ENCODE measurements at places on chromosomes 2 and 18. TPM values are rescaled to one million over a fixed set of nuclear protein-coding genes. Genes with fewer than 3 reads are reported as not detected.

MARCO gene
- 58.6 TPM for total RNA-seq

BMP10 gene
- total RNA-seq: not detected

LDLRAD4 gene
- total RNA-seq: 42.9 TPM

SLC4A5 gene
- 6.2 TPM for total RNA-seq

SNTG2 gene
- 7.4 TPM for total RNA-seq

DNA sequence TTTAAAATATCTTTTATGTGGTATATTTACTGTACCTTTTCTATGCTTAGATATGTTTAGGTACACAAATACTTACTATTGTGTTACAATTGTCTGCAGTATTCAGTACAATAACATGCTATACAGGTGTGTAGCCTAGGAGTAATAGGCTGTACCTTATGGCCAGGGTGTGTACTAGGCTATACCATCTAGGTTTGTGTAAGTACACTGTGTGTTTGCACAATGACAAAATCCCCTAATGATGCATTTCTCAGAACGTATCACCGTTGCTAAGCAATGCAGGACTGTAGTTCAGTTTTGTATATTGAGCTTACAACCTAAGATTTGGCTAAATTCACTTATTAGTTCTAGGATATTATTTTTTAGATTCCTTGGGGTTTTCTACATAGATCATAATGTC lies 332.3 kb upstream of the HS6ST1 start:
- no peak for DNase-seq

DNA sequence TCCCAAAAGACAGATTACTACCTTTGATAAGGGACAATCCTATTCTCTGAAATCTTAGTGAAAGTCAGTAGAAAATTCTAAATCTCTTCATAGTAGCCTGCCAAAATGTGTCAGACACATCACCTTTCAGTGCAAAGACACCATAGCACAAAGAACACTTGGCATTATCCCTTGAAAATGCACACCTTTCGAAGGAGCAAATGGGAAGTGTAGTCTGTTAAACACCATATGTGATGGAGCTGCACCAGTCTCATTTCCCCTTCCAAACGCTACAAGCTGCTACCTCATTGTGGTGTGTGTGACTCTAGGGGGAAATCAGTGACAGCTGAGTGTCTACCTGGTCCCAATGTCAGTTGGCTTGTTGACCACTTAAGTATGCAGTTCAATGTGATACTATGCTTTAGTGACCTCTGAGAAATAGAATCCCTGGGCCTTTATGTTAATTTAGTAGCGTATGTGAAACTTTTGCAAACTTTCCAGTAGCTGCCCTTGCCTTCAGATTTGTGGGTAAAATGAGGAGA lies 551.7 kb downstream of the ARHGAP15 start:
- DNase-seq: no peak

- DNase-seq: no peak
Observed at GRCh38 chr2:796141-796985, 119.2 kb upstream of the TMEM18 start.

Data from breast epithelium (tissue), 4 donors.